Stimulated activated CD4-positive, alpha-beta T cell treated with anti-CD3 and anti-CD28 coated beads, Interleukin-4, amount 100 ng/mL, for 24 hours (primary cell): ENCODE measurements at places on chromosomes 16 and 17.

DNA sequence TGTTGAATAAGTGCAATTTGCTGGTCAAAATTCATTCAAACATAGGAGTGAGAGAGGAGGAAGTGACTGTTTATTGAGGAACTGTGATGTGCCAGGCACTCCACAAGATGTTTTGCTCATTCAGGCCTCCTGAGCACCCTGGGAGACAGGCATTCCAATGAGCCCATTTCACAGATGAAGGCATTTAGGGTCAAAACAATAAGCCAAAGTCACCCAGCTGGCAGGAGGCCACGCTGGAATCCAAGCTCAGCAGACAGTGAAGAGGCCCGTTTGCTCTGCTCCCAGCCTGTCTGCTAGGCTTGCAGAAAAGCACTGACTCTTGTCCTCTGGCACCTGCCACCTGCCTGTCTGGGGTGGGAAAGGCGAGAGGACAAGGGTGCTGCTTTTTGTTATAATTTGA, 10.1 kb upstream of the SLC25A39 start:
- DNase-seq = no peak

DNA sequence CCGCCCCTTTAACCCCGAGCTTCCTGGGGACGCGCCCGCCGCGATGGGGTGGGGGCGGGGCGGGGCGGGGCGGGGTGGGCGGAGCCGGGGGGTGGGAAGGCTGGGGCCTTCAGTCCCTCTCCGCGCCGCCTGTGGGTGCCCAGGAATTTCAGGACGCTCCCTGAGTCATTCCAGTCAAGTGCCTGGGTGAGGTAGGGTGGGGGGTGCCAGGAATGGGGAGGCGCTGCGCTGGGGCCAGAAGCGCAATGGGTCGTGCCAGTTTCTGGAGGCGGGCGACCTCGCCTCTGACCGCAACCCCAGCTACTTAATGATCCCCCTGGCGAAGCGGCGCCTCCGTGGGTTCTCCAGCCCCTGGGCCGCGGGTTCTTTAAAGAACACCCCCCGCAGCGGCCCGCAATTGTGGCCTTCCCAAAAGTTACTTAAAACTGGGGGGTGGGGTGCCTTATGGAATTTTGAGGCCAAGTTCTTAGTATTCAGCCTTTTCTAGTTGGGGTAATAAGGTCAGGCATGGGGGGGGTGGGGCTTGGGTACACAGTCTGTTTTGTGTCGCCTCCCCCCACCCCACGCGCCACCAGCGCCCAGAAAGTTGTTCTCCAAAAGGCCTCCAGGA, 826 bp upstream of the GSE1 start:
- DNase-seq = peak; percentile 11

- no peak for DNase-seq
Observed at GRCh38 chr17:10070690-10071089, 127.7 kb downstream of the GAS7 start.

- DNase-seq = no peak
Observed at GRCh38 chr17:49579522-49579921, 3.9 kb downstream of the NXPH3 start.

DNA sequence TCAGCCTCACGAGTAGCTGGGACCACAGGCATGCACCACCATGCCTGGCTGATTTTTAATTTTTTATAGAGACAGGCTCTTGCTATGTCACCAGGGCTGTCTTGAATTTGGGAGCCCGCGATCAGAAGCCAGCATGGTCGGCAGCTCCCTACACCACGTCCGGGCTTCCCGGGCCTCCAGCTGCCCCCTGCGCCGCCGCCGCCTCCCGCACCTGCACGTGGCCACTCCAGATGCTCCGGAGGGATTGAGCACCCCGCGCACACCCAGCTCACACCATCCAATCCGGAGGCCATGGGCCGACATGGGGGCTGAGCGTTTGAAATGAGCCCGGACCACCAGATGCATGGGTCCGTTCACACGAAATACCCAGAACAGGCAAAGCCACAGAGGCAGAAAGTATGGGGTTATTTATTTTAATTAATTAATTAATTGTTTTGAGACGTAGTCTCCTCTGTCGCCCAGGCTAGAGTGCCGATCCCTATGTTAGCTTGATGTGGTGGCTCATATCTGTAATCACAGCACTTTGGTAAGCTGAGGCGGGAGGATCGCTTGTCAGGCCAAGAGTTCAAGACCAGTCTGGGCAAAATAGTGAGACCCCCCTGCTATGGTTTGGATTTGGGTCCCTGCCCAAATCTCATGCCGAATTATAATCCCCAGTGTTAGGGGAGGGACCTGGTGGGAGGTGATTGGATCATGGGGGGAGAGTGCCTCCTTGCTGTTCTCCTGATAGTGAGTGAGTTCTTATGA, 17.1 kb upstream of the PDXDC1 start:
- no peak for DNase-seq
